ENCODE measurements at places on chromosomes 2 and 18. TPM values are rescaled to one million over a fixed set of nuclear protein-coding genes. Genes with fewer than 3 reads are reported as not detected.

Gene NEB
- total RNA-seq, result 1.2 TPM

Gene MATN3
- 1.0 TPM for total RNA-seq

Gene ACOXL
- 3.9 TPM for total RNA-seq

Gene MYO5B
- total RNA-seq, result 29.3 TPM

Gene PKDCC
- total RNA-seq, result 83.9 TPM

Gene MOCOS
- total RNA-seq, result 6.2 TPM

Gene MEP1B
- not detected for total RNA-seq

Gene SPATA3
- total RNA-seq, result not detected
